ENCODE measurements at places on chromosomes 7 and 10. TPM values are rescaled to one million over a fixed set of nuclear protein-coding genes. Genes with fewer than 3 reads are reported as not detected.

ZKSCAN1 gene
- total RNA-seq: 41.1 TPM

GRCh38 chr10:4981722-4982471 lies 18.7 kb downstream of the AKR1C1 start:
- DNase-seq: peak; percentile 76
- H3K27me3 ChIP-seq: no peaks in the 10 kb centered on the region
- H3K27ac ChIP-seq: peak overlapping the region; percentile 89
- no peaks in the 10 kb centered on the region for H3K36me3 ChIP-seq

DNA sequence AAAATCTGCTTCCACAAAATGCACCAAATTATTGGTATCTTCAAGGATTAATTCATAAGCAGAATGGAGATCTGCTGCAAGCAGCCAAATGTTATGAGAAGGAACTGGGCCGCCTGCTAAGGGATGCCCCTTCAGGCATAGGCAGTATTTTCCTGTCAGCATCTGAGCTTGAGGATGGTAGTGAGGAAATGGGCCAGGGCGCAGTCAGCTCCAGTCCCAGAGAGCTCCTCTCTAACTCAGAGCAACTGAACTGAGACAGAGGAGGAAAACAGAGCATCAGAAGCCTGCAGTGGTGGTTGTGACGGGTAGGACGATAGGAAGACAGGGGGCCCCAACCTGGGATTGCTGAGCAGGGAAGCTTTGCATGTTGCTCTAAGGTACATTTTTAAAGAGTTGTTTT lies 12.1 kb downstream of the IFIT3 start:
- H3K36me3 ChIP-seq: no peaks in the 10 kb centered on the region
- H3K27me3 ChIP-seq: no peaks in the 10 kb centered on the region
- H3K4me3 ChIP-seq: no peak overlapping the region
- H3K4me1 ChIP-seq: no peaks in the 10 kb centered on the region
- H3K27ac ChIP-seq: no peak overlapping the region

GRCh38 chr7:28003408-28003807 lies 177.2 kb downstream of the JAZF1 start:
- no peak overlapping the region for H3K27ac ChIP-seq
- peaks cover 9% of the 10 kb centered on the region for H3K4me1 ChIP-seq
- H3K36me3 ChIP-seq: no peaks in the 10 kb centered on the region

DNA sequence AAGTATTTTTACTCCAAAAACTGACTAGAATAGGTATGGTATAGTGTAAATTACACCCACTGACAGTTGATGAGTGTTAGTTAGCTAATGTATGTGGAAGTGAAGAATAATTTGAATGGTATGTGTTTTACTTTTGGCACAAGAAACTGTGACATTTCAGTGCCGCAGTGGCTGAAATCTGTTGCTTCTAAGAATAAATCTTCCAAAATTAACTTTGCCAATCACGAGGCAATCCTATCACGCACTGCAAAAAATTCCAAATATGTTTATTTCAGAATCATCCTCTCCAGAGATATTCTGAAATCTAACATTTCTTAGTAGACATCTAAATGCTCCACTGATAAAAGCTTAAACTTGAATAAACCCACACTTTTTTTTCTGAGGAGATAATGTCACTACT lies 61.2 kb downstream of the PCLO start:
- H3K27ac ChIP-seq: no peak overlapping the region
- H3K4me3 ChIP-seq: no peak overlapping the region
- H3K4me1 ChIP-seq: no peaks in the 10 kb centered on the region
- no peaks in the 10 kb centered on the region for H3K27me3 ChIP-seq

Measured in hepatocyte (in vitro differentiated cells).